LHCN-M2 (cell line): ENCODE measurements at places on chromosomes 5 and 9. TPM values are rescaled to one million over a fixed set of nuclear protein-coding genes. Genes with fewer than 3 reads are reported as not detected.

- no peak for DNase-seq
Observed at GRCh38 chr9:82196622-82197441, 208.3 kb downstream of the SPATA31D1 start.

DNA sequence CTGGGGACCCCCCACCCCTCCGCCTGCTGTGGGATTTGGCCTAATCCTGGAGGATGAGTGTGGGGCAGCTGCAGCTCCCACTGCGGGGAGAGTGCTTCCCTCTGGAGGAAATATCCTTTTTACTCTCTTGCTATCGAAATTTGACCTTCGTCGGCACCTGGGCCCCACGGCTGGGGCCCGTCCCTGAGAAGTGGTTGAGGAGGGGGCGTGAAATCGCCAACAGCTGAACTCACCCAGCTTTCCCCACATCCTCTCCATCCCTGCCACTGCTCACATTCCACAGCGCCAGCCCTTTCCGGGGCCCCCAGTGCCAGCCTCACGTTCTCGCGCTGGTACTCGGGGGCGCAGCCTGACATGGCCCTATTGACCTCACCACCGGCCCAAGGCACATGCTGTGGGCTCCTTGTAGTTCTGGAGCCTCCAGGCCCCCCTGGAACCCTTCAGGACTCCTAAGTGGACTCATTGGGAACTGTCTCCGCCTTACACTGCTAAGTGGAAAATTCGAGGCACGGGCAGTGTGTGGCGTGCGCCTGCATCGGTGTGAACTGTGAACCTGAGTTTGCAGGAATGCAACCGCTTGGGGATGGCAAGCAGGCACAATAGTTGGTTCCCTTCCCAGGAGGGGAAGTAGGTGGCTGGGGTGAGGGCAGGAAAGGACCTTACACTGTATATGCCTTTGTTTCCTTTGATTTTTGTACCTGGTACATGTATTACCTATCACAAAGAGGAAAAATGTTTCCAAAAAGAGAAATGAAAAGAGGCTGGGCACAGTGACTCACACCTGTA lies 19.2 kb downstream of the FGFR4 start:
- DNase-seq: no peak

DNA sequence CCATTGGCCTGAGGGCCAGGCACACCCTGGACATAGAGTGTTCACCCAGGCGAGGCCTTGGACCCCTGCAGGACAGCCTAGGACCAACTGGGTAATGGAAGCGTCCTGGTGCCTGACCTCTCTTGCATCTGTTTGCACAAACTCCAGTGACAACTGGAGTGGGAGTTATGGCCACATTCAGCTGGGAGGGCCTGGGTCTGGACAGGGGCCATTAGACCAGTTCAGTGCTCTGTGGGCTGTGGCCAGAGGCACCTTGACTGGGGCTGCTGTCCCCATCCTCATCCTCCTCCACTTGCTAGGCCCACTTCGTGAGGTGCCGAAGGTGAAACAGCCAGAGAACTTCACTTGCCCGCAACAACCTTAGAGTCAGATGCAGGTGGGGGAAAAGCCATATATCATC lies 372.7 kb upstream of the IRX1 start:
- DNase-seq: no peak

DNA sequence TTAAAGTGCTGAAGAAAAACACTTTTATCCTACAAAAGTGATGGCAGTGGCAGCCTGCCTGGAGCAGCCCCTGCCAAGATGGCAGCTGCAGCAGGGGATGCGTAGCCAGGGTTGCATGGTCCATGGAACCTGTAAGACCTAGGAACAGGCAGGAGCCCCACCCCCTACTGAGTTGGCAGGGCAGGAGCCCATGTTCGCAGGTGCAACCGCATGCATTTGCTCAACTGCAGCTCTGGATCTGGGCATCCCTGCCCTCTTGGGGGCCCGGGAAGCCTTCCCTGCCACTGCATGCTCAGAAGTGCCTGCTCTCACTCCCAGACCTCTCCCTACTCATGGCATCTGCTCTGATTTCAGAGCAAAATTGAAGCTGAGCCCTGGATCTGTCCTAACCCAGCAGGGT lies 779.6 kb downstream of the CDH18 start:
- DNase-seq: no peak

DNA sequence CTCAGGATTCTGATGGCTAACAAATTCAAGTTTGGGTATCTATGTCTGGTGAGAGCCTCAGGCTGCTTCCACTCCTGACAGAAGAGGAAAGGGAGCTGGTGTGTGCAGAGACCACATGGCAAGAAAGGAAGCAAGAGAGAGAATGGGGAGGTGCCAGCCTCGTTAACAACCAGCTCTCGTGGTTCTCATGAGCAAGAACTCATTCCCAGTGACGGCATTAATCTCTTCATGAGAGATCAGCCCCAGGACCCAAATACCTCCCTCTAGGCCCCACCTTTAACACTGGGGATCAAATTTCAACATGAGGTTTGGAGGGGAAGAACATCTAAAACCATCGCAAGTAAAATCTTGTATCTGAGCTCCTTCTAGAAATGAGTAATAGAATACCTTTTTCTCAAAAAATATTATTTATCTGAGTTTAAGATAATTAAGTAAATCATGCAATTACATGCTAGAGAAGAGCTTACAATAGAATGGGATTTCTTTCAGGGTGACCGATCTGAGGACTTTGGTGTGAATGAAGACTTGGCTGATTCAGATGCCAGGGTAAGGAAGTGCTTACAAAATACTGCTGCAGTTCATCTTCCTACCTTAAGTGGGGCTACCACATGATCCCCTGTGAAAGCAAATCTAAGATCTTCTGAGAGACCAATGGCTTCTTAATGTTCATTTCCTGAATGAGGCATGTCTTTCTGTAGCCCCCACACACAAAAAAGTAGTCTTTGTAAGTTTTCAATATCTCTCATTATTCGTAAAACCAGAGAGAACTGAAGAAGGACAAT lies 11.5 kb downstream of the ANXA1 start:
- no peak for DNase-seq

The GLRA1 gene
- not detected in 2 replicates for total RNA-seq

DNA sequence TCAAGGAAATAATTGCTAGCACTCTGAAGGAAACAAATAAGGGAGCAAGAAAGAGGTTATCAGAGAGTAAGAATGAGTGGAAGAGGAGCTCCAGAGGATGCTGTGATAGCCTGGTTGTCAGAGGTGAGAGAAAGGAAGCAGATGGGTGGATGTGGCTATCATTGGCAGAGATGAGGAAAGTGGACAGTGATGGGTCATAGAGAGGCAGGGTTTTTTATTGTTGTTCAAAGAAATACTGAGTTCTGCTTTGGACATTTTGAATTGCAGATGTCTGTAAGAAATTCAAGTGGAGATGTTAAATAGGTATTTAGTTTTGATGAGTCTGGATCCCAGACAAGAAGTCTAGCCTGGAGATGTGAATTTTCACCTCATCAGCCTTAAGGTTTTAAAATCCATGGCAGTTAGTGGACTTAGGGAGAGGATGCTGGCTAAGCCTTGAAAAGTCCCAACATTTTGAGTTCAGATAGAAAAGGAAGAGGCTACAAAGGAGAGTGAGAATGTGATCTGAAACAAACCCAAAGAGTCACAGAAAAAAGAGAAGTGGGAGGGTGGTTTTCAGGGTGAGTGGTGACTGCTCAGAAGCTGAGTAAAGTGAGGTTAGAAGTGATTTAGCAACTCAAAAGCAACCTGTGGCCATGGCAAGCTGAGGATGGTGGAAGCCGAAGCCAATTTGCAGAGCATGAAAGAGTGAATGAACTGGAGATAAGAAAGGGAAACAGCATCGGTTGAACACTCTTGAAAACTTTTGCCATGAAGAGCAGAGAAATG lies 50.4 kb downstream of the PPIC start:
- no peak for DNase-seq

DNA sequence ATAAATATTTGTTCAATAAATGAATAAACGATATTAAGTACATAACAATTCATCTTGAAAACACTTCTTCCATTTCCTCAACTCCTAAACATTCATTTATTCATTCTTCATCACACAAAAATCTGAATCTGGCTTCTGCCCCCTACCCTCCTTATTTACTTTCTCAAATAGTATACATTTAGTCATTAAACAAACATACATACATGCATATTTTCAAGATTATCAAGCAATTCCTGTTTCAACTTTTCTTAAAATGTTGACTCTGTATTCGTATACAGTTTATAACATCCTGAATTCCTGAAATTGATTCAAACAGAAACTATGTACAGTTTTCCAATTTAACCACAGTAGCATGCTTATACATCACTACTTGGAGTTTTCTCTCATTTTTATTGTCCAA lies 129.0 kb downstream of the MUSK start:
- peak; percentile 61 for DNase-seq

The SPAG8 gene
- 0.98 and 1.4 TPM in 2 replicates for total RNA-seq

GRCh38 chr5:150511578-150512367 lies 3.8 kb downstream of the NDST1 start:
- peak; percentile 78 for DNase-seq

DNA sequence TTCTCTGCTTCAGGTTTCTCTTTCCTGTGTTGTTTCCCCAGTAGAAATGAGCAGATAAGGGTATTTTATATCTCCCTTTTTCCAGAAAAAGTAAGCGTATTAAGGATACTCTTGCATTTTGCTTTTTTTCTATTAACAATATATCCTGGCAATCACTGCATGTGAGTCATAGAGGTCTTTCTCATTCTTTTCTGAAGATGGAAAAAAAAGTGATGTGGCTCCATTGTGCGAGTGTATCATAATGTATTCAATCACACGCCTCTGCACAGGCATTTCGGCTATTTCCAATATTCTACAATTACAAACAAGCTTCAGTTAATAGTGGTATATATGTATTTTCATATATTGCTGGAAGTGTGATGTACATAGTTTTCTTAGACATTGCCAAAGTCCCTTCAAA lies 155.9 kb downstream of the MED27 start:
- DNase-seq: no peak

The CMYA5 gene
- 0.06 TPM in 2 replicates for total RNA-seq

GRCh38 chr5:41095324-41096101 lies 24.4 kb upstream of the MROH2B start:
- DNase-seq: no peak

GRCh38 chr9:79492092-79493009 lies 79.4 kb upstream of the TLE4 start:
- peak; percentile 53 for DNase-seq

DNA sequence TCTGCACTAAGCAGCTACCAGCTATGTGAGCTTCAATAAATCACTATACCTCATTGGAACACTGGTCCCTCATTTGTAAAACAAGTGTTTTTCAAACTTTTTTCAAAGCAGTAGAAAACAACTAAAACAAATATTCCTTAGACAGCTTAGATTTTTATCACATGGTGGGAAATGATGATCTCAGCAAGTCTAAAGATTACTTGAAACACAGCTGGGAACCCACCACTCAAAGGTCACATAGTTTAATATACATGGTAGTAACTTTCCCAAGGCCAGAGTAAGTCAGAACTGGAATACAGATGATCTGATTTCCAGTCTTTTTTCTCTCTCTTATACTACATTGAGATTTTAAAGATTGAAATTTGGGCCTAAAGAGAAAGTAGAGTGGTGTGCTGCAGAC lies 850 bp upstream of the C6 start:
- DNase-seq: no peak

The AQP7 gene
- not detected in 2 replicates for total RNA-seq

GRCh38 chr5:134913254-134913653 lies 8.3 kb downstream of the PCBD2 start:
- no peak for DNase-seq

DNA sequence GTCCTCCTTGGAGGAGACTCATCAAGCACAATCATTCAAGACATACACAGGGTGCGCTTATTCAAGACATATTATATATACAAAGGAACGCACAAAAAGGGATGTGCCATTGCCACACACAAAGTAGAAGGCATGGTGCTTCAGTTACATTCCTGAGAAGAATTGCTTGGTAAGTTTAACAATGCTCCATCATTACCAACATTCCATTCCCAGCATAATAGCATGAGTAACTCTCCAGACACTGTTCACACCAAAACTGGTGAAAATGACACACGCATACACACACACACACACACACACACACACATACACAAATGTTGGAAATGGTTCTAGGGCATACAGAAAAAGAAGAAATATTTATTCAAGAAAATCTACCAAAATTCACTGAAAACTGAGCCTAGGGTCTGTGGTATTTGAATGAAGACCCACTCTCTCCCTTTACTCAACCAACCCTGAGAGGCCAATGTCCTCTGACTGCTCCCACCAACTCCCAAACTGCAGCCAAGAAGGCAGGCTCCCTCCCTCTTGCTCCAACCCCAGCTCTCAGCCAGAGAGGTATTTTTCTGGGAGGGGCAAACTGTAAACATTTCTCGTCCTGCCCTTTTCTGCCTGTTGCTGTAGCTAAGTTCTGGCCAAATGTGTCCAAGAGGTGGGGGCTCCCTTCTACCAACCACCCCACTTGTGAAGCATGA lies 19.9 kb downstream of the UGT3A1 start:
- peak; percentile 8 for DNase-seq

The OR1N2 gene
- total RNA-seq: not detected in 2 replicates

The SLC26A2 gene
- total RNA-seq: 36.2 and 36.3 TPM in 2 replicates

DNA sequence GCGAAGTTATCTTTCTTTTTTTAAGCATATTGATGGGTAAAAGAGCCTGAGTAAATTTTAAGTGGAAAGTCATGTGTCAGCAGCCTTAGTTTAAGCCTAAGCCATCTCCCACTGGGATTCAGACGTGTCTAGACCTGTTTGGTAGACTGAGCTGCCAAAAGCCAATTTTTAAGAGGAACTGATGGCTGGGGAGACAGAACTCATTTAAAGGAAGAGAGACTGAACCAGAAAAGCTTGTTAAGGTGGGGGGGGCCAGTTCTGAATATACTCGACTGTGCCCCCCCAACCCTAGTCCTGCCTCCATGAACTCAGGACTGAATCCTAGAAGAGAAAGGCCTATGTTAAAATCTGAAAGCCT lies 58.3 kb upstream of the PLPP1 start:
- DNase-seq: peak; percentile 32

DNA sequence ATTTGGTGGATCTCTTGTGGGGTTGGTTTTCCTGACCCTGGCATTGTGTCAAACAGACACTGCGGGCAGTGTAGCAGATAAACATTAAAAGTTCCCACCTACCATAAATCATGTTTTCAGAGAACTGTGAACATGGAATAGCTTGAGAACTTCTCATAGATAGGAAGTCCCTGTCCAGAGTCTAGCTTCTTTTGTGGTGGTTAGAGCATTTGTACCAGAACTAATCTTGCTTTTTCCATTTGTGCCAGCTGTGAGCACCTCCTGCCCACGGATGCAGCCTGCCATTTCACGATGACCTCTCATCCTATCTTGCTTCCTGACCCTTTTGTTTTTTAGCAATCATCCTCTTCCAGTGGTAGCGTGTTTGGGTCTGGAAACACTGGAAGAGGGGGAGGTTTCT lies 61.4 kb downstream of the FAM78A start:
- no peak for DNase-seq

- no peak for DNase-seq
Observed at GRCh38 chr9:131923132-131923671, 156.5 kb downstream of the MED27 start.

The CACNA1B gene
- not detected in 2 replicates for total RNA-seq

DNA sequence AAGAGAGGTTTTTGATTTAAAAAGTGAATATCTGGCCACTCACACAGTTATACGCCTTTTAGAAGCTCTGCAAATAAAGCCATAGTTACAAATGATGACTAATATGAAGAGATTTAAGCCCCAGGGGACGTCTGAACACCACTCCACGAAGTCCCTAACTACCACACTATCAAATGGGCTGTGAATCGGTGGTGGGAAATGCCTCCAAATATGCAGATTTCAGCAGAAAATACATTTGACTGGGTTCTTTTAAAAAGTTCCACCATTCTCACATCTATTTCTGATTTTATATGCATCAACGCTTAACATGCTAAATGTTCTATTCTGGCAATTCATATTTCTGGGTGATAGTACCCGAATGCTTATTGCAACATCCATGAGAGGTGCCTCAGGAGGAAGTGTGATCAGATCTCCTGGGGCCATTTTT lies 22.5 kb downstream of the TICAM2 start:
- peak; percentile 75 for DNase-seq
